Inflammatory macrophage treated with lipopolysaccharide for 4 hours (primary cell): ENCODE measurements at places on chromosomes 4 and X.

DNA sequence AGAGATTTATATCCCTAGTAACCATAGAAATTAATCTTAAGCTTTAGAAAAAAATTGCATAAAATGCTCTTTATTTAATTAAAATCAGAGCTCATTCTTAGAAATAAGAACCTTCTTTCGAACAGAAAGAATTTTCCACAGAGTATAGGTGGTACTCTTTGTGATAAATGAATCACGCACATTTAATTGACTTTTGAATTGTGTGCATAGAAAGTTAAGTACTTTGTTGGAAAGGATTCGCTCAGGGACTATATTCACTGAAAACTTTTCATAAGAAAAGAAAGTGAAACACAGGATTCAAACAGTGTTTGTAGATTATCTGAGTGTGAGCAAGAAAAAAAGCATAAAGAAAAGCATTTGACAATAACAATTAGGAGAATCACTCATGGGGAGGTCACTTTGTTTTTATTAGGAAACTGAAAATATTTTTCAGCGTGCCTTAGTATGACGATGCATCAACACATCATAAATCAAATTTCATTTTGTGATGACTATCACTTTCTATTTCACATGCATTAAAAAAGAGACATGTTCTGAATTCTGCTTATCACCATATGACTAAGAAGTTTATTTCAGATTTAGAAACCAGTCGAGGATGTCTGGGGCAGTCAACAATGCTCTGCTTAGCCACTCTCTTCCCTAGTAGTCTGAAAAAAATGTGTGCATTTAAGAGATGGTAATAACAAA is 49.5 kb downstream of the STX18 start:
- DNase-seq, result peak; percentile 90

DNA sequence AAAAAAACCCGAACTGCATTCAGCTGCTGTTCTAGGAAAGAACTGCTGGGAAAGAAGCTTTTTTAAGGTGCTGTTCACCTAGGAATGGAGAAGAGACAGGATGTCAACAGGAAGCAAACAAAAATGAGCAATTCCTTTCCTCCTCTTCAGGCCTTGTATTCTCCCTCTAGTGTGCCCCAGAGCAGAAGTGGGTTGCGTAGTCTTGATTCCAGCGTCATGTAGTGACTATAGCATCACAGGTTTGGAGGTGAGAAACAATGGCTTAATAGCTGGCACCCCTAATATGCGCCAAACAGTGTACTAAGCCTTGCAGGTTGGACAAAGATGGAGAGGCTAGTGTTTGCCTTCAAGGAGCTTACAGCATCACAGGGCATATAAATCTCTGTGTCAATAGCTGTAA is 146.3 kb upstream of the LCORL start:
- DNase-seq, result no peak

DNA sequence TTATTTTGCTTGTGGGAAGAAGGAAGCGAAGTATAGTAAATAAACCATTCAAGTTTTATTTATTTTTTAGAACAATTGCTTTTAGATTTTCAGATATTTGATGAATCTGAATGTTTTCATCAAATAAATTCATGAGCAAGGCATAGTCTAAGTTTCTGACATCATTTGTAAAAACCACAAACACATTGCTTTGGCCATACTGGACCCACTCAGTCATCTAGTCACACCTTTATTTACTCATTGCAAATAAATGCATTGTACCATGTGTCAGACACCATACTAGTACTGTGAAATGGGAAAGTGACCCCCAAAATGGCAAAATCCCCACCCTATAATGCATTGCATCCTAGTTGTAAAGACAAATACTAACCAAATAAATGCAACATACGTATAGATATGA is 449.1 kb upstream of the SMIM31 start:
- DNase-seq, result no peak

GRCh38 chrX:9515973-9516538 is 51.2 kb downstream of the TBL1X start:
- no peak for DNase-seq

DNA sequence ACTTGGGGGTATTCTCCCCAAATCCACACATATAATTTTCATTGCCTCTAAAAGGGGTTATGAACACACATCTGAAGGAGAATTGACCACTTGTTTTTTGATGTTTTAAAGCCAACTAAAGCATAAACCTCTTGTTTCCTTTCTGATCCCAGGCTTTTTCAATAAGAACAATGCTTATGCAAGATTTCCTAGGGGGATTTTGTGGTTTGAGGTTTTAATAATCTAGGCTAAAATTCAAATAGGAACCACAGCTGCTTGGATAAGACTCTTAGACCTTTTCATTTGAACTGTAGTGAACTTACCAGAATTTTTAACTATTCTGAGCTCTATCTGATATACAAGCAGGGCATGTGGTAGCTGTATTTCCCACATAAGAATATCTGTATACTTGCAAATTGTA is 651.1 kb downstream of the ANKRD50 start:
- DNase-seq, result no peak
